ENCODE measurements at places on chromosomes 16 and 17. TPM values are rescaled to one million over a fixed set of nuclear protein-coding genes. Genes with fewer than 3 reads are reported as not detected.

- H3K27me3 ChIP-seq, result peaks cover 50% of the 10 kb centered on the region
- H3K36me3 ChIP-seq, result no peaks in the 10 kb centered on the region
- no peak overlapping the region for H3K27ac ChIP-seq
- no peak for DNase-seq
- H3K4me3 ChIP-seq, result no peak overlapping the region
Observed at GRCh38 chr17:42055027-42055426, 4.6 kb upstream of the C17orf113 start.

- peaks cover 64% of the 10 kb centered on the region for H3K4me1 ChIP-seq
- peak overlapping the region; percentile 88 for H3K27ac ChIP-seq
- peaks cover 13% of the 10 kb centered on the region for H3K36me3 ChIP-seq
- no peaks in the 10 kb centered on the region for H3K27me3 ChIP-seq
- DNase-seq, result no peak
Observed at GRCh38 chr17:32486111-32486700, 587 bp upstream of the CDK5R1 start.

The ADORA2B gene
- 0.98 TPM for total RNA-seq

The MRC2 gene
- 30.7 TPM for total RNA-seq

The SLC46A1 gene
- 16.8 TPM for total RNA-seq
